ENCODE measurements at places on chromosomes 6 and 20.

DNA sequence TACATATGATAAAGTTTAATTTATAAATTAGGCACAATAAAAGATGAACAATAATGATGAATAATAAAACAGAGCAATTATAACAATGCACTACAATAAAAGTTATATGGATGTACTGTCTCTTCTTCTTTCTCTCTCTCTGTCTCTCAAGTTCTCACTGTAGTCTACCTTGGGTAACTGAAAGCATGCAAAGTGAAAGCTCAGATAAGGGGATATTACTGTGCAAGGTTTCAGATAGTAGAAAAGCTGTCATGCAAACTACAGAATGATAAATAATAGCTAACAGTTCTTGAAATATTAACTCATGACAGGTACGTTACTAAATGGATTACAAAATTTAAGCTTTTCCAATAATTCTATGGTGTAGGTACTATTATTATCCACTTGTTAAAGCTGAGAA lies 311.9 kb upstream of the PRDM1 start:
- no peak for DNase-seq

GRCh38 chr6:157557559-157557958 lies 176.6 kb downstream of the ZDHHC14 start:
- no peak for DNase-seq

- no peak for DNase-seq
Observed at GRCh38 chr20:48661575-48662455, 166.0 kb downstream of the PREX1 start.

GRCh38 chr6:2448826-2449571 lies 203.6 kb upstream of the GMDS start:
- peak; percentile 81 for DNase-seq

- DNase-seq = no peak
Observed at GRCh38 chr6:5996714-5997419, 9.9 kb downstream of the NRN1 start.

DNA sequence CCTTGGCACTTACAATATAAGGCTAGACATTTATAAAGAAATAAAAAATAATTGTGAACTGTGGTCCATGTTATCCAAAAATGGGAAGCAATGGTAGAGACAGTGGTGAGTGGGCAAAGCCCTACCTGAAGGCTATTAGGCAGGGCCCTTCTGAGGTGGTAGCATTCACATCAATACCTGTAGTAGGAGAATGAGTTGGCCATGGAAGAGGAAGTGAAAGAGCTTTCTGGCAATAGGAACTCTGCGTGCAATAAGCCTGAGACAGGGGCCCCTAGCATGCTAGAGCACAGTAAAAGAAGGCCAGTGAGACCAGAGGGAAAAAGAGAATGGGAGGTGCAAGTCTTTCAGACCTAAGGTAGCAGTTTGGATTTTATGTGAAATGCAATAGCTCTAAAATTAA lies 754.5 kb downstream of the PTPRT start:
- DNase-seq = no peak

GRCh38 chr20:7772371-7772770 lies 167.9 kb downstream of the HAO1 start:
- DNase-seq = peak; percentile 20

- DNase-seq = no peak
Observed at GRCh38 chr6:41098366-41098765, 25.6 kb downstream of the NFYA start.

- DNase-seq = no peak
Observed at GRCh38 chr6:110387986-110388385, 27.4 kb downstream of the DDO start.

DNA sequence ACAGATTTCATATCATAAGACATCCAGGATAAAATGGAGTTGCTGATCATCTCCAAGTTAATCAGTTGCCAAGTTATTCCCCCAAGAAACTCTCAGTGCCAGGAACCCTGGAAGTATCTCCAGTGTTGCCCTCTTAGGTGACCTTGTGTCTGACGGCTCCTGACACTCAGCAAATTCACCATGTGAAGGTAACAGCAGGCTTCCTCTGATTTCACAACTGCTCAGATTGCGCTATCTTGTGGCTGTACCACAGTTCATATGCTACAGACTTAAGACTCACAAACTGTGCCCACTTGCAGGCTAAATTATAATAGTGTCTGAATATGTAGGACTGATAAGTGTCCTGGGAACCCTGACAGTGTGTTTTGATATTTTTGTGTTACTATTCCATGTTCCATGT lies 186.6 kb upstream of the OPRM1 start:
- no peak for DNase-seq

GRCh38 chr6:109701221-109701620 lies 10.1 kb downstream of the FIG4 start:
- no peak for DNase-seq

GRCh38 chr20:63456429-63457284 lies 15.8 kb downstream of the KCNQ2 start:
- DNase-seq = no peak

DNA sequence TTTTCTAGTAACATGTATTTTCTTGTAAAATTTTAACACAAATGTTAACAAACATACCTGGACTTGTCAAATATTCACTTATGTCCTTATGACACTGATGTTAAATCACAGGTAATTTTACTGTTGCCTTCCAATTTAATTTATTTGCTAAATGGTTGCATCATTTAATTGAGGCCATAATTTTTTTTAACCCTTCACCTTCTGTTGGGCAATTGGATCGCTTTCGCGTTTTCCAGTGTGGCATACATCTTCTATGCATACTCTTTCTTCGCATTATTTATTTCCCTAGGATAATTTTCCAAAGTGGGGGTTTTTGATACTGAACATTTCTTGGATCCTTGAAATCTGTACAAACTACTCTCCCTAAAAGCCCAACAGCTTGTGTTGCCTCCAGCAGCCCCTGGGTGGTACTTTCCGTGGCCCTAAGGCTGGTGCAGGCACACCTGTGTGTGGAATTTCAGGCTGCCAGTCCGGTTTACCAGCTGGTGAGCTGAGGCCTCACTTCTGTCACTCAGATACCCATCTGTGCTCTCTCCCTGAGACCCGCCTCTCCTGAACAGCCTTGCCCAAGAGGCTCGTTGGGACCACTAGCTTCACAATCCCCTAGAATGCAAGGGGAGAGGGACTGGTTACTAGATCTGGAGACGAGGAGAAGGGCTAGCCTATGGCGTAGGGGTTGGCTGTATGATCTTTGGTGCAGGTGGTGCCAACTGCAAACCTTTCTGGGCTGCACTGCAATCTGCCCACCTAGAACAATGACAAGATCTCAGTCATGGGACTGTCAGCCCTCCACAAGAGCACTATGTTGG lies 11.2 kb upstream of the C20orf144 start:
- DNase-seq = no peak

DNA sequence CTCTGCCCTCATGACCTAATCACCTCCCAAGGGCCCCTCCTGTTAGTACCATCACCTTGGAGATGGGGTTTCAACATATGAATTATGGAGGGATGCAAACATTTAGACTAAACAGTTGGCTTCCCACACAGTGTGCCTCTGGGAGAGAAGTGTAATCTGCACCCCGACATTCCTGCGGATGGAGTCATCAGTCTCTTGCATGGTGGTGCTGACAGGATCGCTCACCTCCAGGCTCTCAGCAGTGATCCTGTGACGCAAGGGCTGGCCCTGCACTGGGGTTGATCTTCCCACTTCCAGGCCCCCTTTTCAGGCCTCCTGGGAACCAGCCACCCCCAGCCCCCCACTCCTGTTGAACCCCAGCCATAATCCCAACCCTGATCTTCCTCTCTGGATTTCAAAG lies 16.0 kb upstream of the PI16 start:
- no peak for DNase-seq

- no peak for DNase-seq
Observed at GRCh38 chr6:11788043-11788442, 9.4 kb upstream of the ADTRP start.

GRCh38 chr6:157269261-157269794 lies 54.0 kb downstream of the TMEM242 start:
- peak; percentile 20 for DNase-seq

- peak; percentile 44 for DNase-seq
Observed at GRCh38 chr20:49620364-49621240, 52.7 kb upstream of the PTGIS start.

GRCh38 chr6:25173951-25174474 lies 105.2 kb upstream of the CARMIL1 start:
- DNase-seq = peak; percentile 80

DNA sequence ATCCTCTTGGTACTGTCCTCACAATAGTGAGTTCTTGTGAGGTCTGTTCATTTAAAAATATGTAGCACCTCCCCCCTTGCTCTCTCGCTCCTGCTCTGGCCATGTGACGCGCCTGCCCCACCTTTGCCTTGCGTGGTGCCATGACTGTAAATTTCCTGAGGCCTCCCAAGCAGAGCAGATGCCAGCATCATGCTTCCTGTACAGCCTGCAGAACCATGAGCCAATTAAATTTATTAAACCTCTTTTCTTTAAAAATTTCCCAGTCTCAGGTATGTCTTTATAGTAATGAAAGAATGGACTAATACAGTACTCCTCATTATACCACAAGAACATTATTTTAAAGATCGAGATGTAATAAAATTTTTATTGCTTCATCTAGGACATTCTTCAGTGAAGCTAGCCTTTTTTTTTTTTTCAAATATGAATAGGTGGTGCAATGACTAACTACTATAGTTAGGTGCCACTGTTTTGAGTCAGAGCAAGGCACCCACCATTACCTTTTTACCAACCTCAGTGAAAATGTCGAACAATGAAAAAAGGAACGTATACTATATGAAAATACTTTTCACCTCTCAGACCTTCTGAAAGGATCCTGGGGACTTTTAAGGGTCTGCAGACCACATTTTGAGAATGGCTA lies 191.1 kb upstream of the SGK1 start:
- no peak for DNase-seq

DNA sequence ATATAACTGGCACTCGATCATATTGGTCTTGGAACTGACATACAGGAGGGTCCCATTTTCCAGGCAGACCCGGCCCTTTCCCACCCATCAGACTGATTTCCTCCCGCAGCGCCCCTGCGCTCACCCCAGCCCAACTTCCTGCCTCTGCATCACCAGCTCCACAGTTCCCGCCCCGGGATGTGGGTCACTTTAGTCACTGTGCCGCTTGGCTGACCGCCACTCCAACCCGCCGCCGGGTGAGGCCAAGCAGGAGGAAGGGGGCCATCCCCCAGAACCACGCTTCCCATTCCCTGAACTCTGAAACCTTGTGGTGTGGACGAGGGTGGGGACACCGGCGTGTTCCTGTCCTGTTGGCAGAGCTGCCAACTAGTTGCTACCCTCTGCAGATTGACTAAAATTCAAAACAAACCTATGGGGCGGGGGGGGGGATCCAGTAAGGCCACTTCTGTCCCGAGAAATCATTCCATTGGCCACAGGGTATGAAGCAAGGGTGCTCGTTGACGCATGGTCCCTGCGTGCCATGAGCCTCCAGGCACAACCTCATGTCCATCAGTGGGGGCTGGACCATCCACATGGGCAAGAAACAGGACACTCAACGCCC lies 12.3 kb downstream of the TGM2 start:
- peak; percentile 98 for DNase-seq

- no peak for DNase-seq
Observed at GRCh38 chr6:160135907-160136655, 14.5 kb downstream of the SLC22A1 start.

GRCh38 chr6:16553531-16553930 lies 207.7 kb downstream of the ATXN1 start:
- DNase-seq = no peak

DNA sequence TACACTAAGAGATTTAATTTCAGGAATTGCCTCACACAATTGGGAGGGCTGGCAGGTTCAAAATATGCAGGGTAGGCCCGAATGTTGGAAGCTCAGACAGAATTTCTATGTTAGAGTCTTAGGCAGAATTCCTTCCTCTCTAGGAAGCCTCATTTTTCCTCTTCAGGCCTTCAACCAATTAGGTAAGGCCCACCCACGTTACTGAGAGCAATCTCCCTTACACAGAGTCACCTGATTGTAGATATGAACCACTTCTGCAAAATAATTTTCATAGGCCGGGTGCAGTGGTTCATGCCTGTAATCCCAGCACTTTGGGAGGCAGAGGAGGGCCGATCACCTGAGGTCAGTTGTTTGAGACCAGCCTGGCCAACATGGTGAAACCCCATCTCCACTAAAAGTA lies 50.2 kb upstream of the HIVEP1 start:
- DNase-seq = no peak

DNA sequence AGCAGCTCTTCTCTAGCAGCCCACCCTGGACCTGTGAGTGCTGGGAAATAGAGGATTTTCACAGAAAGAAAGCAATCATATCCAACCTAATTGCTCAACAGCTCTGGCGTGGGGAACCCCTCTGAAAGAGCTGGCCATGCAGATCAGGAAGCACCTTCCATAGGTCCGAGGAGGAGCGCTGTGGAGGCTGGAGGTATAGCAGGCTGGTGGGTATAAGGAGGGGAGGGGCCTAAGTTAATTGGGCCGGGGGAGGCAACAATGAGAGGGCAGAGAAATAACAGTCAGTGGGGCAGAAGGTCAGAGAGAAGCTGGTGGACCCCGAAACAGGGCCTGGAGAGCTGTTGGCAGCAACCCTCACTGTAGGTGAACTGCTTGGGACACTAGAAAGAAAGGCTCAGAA lies 40.8 kb downstream of the SNRNP48 start:
- DNase-seq = no peak

DNA sequence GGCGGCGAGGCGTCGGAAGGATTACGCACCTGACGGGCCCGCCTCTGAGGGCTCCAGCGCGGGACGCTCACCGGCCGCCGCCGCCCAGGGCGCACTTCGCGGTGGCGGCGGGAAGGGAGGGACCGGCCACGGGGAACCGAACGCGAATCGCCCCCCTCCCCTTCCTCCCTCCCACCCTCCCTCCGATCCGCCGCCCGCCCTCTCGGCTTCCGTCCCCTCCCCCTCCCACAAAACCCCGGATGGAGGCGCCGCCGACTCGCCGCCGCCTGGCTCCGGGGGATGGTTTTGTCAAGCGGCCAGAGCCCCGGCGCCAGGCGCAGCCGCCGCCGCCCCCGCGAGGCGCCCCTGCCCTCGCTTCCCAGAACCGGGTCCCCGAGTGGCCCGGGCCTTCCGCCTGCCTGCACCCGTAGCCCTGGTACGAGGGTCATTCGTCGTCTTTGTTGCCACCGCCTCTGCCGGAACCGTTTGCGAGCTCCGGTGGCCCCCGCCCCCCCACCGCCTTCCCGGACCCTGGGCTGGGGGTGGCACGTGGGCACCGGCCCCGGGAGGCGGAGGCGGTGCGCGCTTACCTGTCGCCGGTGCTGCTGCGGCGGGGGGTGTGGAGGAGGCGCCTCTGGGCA lies 398 bp downstream of the ZBTB2 start:
- DNase-seq = no peak

GRCh38 chr6:156791320-156791850 lies 14.2 kb downstream of the ARID1B start:
- peak; percentile 83 for DNase-seq

GRCh38 chr20:37314617-37315016 lies 25.2 kb downstream of the MANBAL start:
- no peak for DNase-seq

- DNase-seq = peak; percentile 21
Observed at GRCh38 chr20:51542033-51542570, 417 bp downstream of the NFATC2 start.

DNA sequence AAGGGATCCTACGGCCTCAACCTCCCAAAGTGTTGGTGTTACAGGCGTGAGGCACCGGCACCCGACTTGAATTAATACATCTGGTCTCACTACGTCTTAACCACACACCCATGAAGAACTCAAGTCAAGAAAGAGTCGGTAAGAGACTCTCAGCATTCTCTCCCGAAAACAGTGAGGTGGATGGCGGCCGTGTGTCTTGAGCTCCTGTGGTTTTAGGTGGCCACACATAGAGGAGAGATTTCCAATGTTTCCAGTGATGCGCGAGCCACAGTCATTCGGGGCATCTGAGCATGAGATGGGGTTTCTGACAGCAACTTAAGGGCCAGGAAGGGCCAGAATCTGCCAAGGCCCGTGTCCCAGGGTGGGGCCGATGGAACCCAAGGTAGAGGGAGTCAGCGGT lies 766.4 kb upstream of the DEFB115 start:
- DNase-seq = no peak

Data from kidney tubule cell (primary cell).